ENCODE measurements at places on chromosomes 6 and 20. TPM values are rescaled to one million over a fixed set of nuclear protein-coding genes. Genes with fewer than 3 reads are reported as not detected.

The BPIFB4 gene
- total RNA-seq, result not detected

The PTCHD4 gene
- total RNA-seq, result 1.1 TPM

The AARS2 gene
- total RNA-seq, result 17.4 TPM

The MDFI gene
- total RNA-seq, result 36.7 TPM

The NQO2 gene
- total RNA-seq, result 27.0 TPM

The TMEM244 gene
- not detected for total RNA-seq

The IP6K3 gene
- total RNA-seq, result 2.6 TPM

The CYP24A1 gene
- total RNA-seq, result 10.4 TPM

The NANP gene
- total RNA-seq, result 5.1 TPM

The ANGPT4 gene
- total RNA-seq, result 0.99 TPM

The TTK gene
- 1.5 TPM for total RNA-seq

The SLPI gene
- 301 TPM for total RNA-seq

The ZKSCAN8 gene
- 28.6 TPM for total RNA-seq

The ROS1 gene
- 0.05 TPM for total RNA-seq

The VGLL2 gene
- total RNA-seq, result not detected

The WFDC6 gene
- not detected for total RNA-seq

The NKAIN2 gene
- total RNA-seq, result 0.73 TPM

The OLIG3 gene
- total RNA-seq, result not detected

The ME1 gene
- total RNA-seq, result 10.1 TPM

The PLTP gene
- 101 TPM for total RNA-seq

The MYCT1 gene
- 11.5 TPM for total RNA-seq

The KAT14 gene
- total RNA-seq, result 16.0 TPM

The TAGAP gene
- total RNA-seq, result 4.9 TPM

The AIF1 gene
- 6.7 TPM for total RNA-seq

The HRH3 gene
- total RNA-seq, result 4.2 TPM

The RIMS1 gene
- total RNA-seq, result 5.2 TPM

The HCRTR2 gene
- total RNA-seq, result not detected

The PRDM1 gene
- 18.2 TPM for total RNA-seq

The CTAGE9 gene
- total RNA-seq, result not detected

The NMBR gene
- total RNA-seq, result not detected

The B3GALT4 gene
- 20.2 TPM for total RNA-seq

The MACROD2 gene
- 17.1 TPM for total RNA-seq

The MEI4 gene
- total RNA-seq, result 0.47 TPM

The OXT gene
- not detected for total RNA-seq

The CLPSL1 gene
- total RNA-seq, result not detected

The PI16 gene
- total RNA-seq, result 15.4 TPM

The ARMH2 gene
- not detected for total RNA-seq

The DNAH8 gene
- total RNA-seq, result 0.13 TPM

The OVOL2 gene
- 16.2 TPM for total RNA-seq

The CNBD2 gene
- 3.8 TPM for total RNA-seq

The DPPA5 gene
- not detected for total RNA-seq

The ZC3H12D gene
- total RNA-seq, result 2.4 TPM

The NHLRC1 gene
- 4.1 TPM for total RNA-seq

The C6orf52 gene
- total RNA-seq, result 1.8 TPM

The DHX35 gene
- 14.1 TPM for total RNA-seq

The STMND1 gene
- total RNA-seq, result not detected

The GLP1R gene
- 0.36 TPM for total RNA-seq

The LY6G6F gene
- not detected for total RNA-seq

The ALDH8A1 gene
- total RNA-seq, result 1.3 TPM

The CYP21A2 gene
- total RNA-seq, result 3.8 TPM

The SUMO4 gene
- 5.0 TPM for total RNA-seq

The UBD gene
- total RNA-seq, result 8.8 TPM

Measured in ureter (tissue), 1 donor.